ENCODE measurements at places on chromosomes 1 and 21. TPM values are rescaled to one million over a fixed set of nuclear protein-coding genes. Genes with fewer than 3 reads are reported as not detected.

The TNFSF4 gene
- total RNA-seq = 1.3 TPM

The OLFML2B gene
- 5.1 TPM for total RNA-seq

The ATXN7L2 gene
- total RNA-seq = 1.5 TPM

The S100A9 gene
- not detected for total RNA-seq

The AVPR1B gene
- not detected for total RNA-seq

The FAM3B gene
- not detected for total RNA-seq

The GJA8 gene
- not detected for total RNA-seq

The CLCA4 gene
- not detected for total RNA-seq

The CALML6 gene
- total RNA-seq = 0.17 TPM

The KISS1 gene
- total RNA-seq = 0.17 TPM

The TPTE gene
- not detected for total RNA-seq

The C1orf226 gene
- under 0.01 TPM for total RNA-seq

The CNR2 gene
- total RNA-seq = not detected

The MROH9 gene
- 0.26 TPM for total RNA-seq

The TXLNA gene
- 118 TPM for total RNA-seq

The SERINC2 gene
- 6.7 TPM for total RNA-seq

The ST6GALNAC5 gene
- total RNA-seq = 1.3 TPM

The SNRPE gene
- 46.2 TPM for total RNA-seq

The CSF1 gene
- 29.0 TPM for total RNA-seq

The TSPAN1 gene
- total RNA-seq = 0.26 TPM

The SEMA6C gene
- total RNA-seq = 0.51 TPM
